Activated CD4-positive, alpha-beta T cell treated with anti-CD3 and anti-CD28 coated beads for 1 hour (primary cell): ENCODE measurements at places on chromosomes 16 and 17.
A peak's percentile ranks its signal among the peaks of the same experiment; 100 is the strongest.

DNA sequence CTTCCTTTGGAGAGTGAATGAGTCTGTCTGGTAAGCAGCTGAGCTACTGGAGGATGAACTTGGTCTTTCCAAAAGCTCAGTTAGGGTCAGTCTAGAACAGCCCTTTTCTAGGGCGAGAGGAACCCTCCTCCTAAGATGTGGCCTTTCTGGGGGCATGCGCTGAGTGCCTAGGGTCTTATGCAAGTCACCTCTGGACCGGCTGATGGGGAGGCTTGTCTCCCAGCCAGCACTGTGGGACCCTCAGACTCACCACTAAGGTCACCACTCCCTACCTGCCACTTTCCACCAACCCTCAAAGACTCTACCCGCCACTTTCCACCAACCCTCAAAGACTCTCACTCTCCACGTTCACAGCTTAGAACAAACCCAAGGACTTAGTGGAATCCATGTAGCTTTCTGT, 26.8 kb downstream of the LMF1 start:
- no peak for DNase-seq

- no peak for DNase-seq
These were observed 3.3 kb upstream of the ABCA9 start for GRCh38 chr17:69064001-69064400.

DNA sequence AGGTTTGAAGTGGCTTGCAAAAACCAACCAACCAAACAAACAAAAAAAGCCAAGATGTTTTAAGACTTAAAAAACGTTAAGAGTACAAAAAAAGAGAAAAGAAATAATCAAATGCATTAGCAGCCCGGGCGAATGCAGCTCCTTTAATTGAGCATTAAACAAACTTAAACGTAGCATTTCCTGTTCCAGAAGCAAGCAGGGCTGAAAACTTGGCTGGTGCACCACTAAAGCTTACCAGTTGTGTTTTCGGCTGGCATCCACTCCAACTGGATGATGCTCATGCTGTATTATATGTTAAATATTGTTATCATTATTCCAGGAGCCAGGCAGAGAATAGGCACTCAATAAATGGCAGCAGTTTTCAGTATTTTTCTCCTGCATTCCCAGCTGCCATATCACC, 45.1 kb downstream of the IRX6 start:
- DNase-seq = no peak

GRCh38 chr16:27819881-27820610, 243.5 kb downstream of the GSG1L start:
- no peak for DNase-seq

DNA sequence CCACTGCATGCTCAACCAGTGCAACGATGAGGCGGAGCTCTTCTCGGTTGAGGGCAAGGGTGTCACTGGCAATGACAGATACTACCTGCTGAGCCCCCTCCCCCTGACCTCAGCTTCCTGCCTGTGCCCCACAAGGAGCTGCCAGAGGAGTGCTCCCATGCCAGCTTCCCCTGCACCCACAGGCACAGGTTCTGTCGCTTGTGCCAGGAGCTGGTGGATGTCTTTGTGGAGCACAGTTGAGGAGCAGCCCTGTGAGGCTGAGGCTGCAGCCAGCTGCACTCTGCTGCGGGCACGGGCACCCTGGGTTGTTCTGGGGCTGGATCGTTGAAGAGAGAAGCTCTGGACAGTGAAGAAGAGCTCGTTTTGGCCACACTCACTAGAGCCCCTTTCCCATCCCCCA, 165.3 kb upstream of the ZNF267 start:
- no peak for DNase-seq

DNA sequence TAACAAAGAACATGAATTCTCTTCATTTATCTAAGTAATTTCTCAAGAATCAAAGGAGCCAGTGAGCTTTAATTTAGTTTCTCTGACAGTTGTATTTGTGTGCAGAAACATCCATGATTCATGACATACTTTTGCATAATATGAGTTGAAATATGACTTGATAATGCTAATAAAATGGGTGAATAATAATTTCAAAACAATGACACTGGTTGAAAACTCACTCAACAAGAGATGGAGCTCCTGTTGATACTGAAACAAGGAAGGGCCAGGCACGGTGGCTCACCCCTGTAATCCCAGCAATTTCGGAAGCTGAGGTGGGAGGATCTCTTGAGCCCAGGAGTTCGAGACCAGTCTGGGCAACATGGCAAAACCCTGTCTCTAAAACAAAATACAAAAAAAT, 147.0 kb downstream of the MAP2K6 start:
- no peak for DNase-seq

DNA sequence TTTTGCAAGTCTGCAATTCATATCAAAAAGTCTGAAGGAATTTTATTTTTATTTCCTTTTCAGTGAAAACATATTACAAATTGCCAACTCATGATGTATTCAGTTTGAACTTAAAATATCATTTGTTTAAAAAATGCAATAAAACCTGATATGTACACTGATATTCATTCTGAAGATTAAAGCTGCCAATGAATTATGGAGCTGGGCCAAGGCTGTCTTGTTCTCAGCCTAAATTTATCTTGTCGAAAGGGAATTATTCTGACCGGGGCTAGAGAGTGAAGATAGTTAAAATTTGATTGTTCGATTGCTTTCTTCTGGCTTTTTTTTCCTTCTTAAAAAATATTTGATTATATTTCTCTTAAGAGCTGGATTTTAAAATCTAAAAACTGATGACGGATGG, 54.0 kb upstream of the RBFOX1 start:
- no peak for DNase-seq

DNA sequence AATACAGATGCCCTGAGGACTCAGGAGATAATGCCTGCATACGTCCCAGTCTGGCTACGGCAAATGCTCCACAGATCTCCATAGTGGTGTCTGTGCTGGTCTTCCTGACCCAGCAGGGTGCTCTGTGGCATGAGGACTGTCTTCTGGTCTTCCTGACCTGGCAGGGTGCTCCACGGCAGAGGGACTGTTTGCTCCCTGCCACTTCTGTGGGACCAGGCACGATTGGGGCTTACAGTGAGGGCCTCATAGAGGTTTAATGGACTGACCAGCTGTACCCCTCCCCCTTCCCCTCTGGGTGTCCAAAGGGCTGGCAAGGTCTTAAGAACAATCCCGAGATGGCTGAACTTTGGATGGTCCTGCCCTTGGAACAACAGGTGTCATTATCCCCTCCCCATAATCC, 123.1 kb downstream of the C16orf78 start:
- no peak for DNase-seq

- no peak for DNase-seq
These were observed 19.5 kb upstream of the TUBG2 start for GRCh38 chr17:42639525-42640113.

GRCh38 chr17:37315601-37316000, 60.2 kb upstream of the C17orf78 start:
- DNase-seq = no peak

DNA sequence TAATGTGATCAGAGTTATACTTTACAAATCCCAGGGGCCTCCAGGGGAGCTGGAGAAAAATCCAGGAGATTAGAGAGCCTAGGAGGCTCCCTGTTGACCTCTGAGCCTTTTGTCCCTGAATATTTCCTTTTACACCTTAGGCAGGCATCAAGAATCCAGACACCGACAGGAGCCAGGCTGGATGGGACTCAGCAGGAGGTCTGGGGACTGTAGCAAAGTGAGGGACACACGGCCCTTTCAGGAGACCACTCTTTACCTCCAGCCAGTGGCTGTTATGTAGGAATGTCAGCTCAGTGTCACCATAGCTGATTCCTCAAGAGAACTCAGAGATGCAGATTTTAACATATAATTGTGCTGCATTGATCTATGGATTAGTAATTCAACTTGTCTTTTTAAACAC, 198.4 kb downstream of the SHISA9 start:
- no peak for DNase-seq

DNA sequence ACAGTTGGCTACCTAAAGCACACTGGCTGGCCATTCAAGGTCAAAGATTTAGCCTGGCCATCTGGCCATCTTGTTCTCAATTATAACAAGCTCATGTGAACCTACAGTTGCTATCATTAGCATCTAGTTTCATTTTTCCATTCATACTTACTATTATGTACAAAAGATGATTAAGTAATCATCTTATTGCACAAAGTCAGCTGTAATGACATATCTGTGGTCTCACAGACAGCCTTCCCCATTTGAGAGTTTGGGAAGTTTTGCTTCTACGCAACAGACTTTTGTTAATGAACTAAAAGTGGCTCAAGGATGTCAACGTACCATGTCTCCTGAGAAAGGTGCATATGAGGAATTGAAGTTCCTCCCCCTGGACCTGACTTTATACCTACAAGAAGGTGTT, 51.3 kb downstream of the HS3ST3B1 start:
- no peak for DNase-seq

DNA sequence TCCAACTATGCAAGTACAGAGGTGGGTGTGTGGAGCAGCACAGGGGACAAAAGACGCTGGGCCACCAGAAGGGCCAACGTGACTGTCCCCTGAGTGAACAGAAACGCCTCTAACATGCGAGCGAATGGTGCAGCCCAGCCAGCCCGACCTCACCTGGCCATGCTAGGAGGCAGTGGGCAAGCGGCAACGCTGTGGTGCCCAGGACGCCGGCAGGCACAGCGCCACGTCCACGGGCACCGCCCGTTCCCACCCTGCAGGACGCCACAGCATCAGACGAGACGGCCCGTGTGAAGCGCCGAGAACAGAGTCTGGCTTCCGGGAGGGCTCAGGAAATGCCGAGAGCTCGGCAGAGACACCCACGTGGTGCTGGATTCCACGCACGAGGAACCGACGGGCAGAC, 2.2 kb downstream of the CEP295NL start:
- DNase-seq = no peak

- DNase-seq = no peak
These were observed 3.1 kb downstream of the HIC1 start for GRCh38 chr17:2057760-2058585.

DNA sequence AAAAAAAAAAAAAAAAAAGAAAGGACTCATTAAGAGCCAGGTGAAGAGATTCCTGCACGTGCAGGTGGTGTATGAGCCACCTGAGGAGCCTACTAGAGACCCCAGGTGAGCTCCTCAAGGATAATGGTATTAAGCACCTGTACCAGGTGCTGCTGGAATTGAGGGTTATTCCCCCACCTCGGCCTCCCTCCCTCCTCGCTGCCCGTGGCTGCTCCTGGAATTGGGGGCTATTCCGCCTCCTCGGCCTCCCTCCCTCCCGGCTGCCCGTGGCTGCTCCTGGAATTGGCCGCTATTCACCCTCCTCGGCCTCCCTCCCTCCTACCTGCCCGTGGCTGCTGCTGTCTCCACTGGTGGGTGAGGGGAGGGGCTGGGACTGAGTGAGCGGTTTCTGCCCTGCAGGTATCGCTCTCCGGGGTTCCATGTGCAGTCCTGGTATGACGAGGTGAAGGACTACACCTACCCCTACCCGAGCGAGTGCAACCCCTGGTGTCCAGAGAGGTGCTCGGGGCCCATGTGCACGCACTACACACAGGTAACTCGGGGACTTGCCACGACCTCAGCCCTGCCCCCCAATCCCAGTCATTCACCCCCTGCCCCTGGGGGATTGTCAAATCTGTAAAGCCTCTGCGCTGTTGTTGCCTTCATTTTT, 29.3 kb downstream of the CRISPLD2 start:
- DNase-seq = no peak

- no peak for DNase-seq
These were observed 91.4 kb downstream of the C16orf78 start for GRCh38 chr16:49464877-49465504.

DNA sequence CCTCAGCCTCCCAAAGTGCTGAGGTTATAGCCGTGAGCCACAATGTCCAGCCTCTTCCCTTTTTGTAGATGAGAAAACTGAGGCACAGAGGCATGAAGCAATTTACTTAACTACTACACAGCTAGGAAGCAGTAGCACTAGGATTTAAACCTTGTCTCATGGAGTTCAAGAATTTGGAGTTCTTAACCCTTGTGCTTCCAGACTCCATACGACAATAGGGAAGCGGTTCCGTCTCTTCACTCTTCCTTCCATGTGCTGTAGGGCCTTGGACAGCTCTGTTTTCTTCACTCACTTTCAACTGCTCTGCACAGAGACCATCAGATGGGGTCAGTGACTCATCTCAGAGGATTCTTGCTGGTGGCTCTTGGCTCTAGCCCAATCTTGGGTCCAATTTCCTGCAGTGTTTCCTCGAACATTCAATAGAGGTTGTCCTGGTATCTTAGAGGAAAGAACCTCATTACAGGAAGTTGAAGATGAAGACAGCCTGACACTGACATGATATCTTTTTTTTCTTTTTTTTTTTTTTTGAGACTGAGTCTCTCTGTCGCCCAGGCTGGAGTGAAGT, 19.3 kb downstream of the ITGAL start:
- peak; percentile 21 for DNase-seq

DNA sequence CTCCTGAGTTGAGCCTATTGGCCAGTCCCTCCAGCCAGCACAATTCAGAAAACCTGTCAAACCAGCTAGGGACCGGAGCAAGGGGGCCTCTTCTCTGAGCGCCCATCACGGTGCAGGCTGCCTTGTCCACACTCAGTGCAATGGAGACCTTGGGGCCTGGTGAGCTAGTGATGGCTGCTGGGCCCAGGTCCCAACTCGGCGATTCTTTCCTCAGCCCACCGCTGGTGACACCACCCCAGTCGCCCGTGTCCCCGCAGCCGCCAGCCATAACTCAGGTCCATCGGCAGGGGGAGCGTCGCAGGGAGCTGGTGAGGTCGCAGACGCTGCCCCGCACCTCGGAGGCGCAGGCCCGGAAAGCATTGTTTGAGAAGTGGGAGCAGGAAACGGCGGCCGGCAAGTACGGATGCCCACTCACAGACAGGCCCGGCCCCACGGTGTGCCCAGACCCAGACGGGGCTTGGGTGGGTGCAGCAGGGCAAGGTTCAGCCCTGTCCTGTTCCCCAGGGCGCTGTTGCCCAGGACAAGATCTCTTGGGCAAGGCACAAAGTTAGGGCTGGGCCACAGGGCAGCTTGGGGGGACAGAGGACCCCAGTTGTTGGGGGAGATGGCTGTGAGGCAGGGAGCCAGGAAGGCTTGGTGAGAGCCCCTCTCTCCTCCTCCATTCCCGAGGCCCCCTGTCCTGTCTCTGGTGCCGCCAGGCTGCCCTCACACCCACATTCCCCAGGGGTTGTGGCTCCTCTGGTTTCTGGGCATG, 10.8 kb downstream of the SMTNL2 start:
- DNase-seq = peak; percentile 20

- no peak for DNase-seq
These were observed 1503.7 kb downstream of the CDH11 start for GRCh38 chr16:63617990-63618763.

DNA sequence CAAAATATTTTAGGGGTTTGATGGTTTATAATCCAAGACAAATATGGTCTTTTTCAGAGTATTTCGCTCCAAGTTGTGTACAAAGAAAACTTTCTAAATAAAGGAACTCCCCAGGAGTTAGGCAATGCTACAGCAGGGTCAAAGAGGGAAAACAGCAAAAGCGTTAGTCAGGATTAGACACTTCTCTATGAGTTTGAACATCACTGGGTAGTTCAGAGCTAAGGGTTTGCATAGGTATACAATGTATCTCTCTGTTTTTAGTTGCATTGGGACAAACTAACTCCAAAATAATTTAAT, 34.8 kb downstream of the FAM20A start:
- no peak for DNase-seq

GRCh38 chr16:59612094-59612493, 878.0 kb upstream of the GOT2 start:
- DNase-seq = no peak

GRCh38 chr16:62638964-62639870, 603.0 kb upstream of the CDH8 start:
- no peak for DNase-seq

GRCh38 chr17:81035521-81036196, 708 bp downstream of the BAIAP2 start:
- no peak for DNase-seq
